ENCODE measurements at places on chromosomes 12 and 14.

DNA sequence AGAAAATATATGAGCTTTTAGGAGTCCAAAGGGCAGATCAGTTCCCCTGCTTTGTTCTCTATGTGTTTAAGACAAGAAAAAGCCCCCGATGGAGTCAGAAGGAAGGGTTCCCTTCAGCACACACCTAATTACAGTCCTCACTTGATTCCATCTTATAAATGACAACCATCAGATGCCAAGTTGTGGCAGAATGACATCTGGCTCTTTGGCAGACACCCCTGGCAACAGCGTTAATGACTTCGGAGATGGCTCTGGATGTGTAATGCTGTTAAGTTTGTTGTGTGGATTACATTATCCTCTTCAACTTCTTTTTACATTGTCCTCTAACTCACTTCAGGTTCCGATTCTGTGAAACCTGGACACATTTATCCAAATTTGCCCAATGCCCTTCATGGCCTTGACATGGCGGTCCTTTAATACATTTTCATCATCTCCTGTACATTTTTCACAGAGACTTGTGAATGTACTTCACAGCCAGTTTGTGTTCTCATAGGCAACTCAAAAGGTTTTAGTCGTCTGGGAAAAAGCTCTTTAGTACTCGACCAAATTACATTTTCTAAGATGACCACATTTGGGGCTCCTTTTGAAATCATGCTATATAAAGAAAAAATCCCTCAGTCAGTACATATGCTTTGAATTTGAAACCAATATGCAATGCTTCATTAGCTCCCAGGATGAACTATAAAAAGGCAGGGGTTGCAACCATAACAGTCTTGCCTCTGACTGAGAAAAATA, 667.8 kb downstream of the NOVA1 start:
- DNase-seq: no peak

DNA sequence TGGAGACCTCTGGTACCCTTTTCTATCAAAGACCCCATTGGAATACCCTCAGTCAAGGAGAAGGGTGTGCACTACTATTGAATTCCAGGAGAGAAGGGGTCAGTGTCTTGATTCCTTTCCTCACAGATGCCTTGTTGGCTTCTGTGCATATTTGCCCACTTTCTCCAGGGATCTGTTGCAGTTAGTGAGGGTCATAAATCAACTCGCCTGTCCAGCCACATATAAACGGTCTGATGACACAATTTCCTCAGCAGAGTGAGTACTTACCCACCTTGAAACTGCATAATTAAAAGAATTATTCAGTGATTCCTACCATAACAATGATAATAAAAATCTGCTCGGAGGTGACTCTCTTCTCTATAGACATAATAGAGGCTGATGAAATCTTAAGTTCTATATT, 13.9 kb upstream of the DCD start:
- no peak for DNase-seq

- DNase-seq: no peak
Measured at GRCh38 chr14:21251215-21251614, 18.0 kb downstream of the HNRNPC start.

DNA sequence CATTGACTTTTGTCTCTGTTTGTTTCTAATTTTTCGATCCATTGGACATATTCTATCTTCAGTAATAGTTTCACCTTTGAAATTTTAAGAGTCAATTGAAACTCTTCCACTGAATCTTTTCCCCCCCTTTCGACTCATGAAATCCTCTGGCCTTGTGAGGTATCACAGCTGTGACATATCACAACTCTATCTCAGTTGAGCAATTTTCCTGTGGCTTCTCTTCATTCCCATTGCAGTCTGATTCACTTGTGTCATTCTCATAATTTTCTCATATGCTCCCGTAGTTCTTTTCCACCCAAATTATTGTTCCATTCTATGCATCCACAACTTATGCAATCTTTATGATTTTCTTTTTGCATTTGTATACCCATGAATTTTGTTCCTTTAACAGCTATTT, 261.6 kb downstream of the DACT1 start:
- DNase-seq: no peak

GRCh38 chr12:47813511-47814196, 6.0 kb downstream of the HDAC7 start:
- no peak for DNase-seq

GRCh38 chr12:83666690-83667089, 980.0 kb downstream of the TMTC2 start:
- no peak for DNase-seq

DNA sequence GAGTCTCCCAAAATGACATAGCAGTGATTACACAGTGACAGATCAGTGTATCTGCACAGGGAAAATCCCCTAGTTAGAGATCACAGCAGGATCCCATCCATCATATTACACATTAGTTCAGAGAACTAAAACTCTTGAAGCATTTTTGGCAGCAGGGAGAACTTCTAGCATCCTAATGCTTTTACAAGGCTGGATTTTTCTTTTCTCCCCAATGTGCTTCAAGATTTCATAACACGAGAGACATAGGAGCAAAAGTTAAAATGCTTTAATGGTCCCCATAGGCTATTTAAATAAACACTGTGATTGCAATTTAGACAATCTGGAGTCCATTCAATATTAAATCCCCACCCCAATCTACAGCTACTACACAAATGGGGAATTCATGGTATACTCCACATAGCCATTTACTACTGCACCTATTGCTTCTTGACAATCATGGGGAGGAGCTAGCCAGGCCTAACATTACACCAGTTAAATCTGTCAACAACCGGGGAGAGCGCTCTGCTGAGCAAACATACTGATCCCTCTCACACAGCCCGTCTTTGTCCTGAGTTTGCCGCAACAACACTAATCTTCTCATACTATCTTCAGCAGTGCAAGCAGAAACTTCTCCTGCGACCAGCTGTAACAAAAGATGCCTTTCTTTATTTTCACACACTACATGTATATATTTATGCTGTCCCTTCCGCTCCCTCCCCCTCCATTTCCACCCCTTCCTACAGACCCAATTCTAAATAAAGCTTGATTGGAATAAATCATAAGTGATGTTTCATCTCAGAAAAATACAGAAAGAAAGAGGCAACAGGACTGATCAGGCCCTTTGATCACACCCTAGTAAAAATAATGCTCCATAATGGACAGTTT, 120.3 kb upstream of the SOX5 start:
- no peak for DNase-seq

- DNase-seq: no peak
Measured at GRCh38 chr14:63483315-63483714, 59.9 kb downstream of the PPP2R5E start.

GRCh38 chr12:131511391-131511802, 199.5 kb upstream of the SFSWAP start:
- no peak for DNase-seq

DNA sequence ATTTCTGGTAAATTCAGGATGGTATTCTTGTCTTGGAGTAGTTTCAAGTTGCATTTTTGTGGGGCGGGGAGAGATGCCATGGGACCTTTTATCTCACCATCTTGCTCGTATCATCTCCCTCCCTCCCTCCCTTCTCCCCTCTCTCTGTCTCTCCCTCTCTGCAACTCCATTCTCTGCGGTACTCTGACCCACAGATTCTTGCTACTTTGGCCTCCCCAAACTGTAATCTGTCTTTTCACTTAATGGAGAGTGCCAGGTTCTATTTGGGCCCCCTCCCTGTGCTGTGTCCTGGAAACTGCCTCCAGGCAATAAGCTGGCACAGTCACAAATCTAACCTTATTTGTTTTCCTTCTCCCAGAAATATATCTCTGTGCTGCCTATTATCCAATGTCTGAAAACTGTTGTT, 175.2 kb downstream of the PAWR start:
- no peak for DNase-seq

GRCh38 chr14:34201909-34202637, 251.2 kb upstream of the EGLN3 start:
- DNase-seq: no peak

GRCh38 chr14:61360796-61361525, 39.6 kb downstream of the PRKCH start:
- no peak for DNase-seq

GRCh38 chr14:37047996-37048395, 124.4 kb downstream of the SLC25A21 start:
- DNase-seq: no peak

GRCh38 chr14:52086711-52087110, 17.9 kb upstream of the NID2 start:
- DNase-seq: no peak
